ENCODE measurements at places on chromosomes 13 and 19. TPM values are rescaled to one million over a fixed set of nuclear protein-coding genes. Genes with fewer than 3 reads are reported as not detected.

Gene KLK4
- total RNA-seq: not detected

Gene FGF14
- 1.4 TPM for total RNA-seq

Gene PRRG2
- 0.27 TPM for total RNA-seq

Gene SCGB2B2
- 0.09 TPM for total RNA-seq

Gene RFPL4AL1
- not detected for total RNA-seq

Gene PTGER1
- total RNA-seq: 1.9 TPM

Gene ZNF709
- total RNA-seq: 1.4 TPM

Gene KLC3
- total RNA-seq: not detected

Gene PNMA8B
- total RNA-seq: 6.3 TPM

Gene FAM83E
- 0.18 TPM for total RNA-seq

Gene MEIOSIN
- total RNA-seq: not detected

Gene ZNF846
- total RNA-seq: 46.0 TPM

Gene OVOL3
- not detected for total RNA-seq

DNA sequence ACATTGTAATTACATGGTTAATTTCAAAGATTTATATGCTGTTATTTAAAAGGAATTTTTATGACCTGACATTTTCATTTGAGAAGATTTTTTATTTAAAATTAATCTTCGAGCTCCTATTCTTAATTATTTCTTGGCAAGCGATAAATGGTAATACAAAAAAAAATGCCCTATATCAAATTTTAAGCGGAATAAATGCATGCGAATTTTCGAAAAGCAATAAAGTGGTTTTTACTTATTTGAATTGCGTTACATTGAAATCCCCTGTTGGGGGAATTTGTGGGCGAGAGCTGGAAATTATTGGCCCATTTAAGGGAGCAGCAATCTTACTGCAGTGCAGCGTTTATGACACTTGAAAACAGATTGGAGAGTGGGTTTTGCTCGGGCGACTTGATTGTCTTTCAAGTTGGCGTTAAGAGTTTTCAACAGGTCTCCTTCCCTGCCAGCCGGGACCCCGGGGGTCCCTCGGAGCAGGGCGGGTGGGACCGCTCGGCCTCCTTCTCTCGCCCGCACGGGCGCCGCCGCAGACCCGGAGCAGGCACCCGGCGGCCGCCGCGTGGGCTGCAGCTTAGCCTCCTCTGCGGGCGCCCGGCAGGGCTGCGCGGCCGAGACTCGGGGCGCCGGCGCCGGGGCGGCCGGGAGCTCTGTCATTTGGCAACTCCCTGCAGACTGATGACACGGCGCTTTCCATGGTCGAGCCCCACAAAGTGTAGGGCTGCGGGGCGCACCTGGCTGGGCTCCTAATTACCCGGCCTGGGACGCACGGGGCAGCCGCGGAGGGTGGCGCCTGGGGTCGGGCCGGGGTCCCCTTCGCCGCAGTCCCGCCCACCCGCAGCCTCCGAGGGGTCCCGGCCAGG lies 255.1 kb upstream of the SOX21 start:
- peak; percentile 8 for DNase-seq

- no peak for DNase-seq
Measured at GRCh38 chr13:112719016-112719415, 29.2 kb downstream of the ATP11A start.

- no peak for DNase-seq
Measured at GRCh38 chr13:49545661-49546060, 39.7 kb downstream of the RCBTB1 start.

DNA sequence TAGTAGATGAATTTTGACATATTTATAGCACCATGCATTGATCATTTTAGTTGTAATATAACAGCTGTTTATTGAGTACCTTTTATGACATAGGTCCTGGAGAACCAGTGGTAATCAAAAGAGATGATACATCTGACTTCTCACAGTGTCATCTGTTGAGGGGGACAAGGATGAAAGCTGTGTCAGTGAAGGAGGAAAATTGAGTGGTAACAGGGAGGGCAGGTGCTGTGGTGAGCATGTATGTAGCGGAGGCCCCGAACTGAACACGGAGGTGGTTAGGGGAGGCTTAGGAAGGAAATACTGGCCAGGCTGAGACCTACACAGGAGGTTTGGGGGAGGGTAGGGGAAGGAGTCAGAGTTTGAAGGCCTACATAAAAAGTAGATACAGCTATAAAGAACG lies 199.7 kb downstream of the GGACT start:
- DNase-seq: no peak

DNA sequence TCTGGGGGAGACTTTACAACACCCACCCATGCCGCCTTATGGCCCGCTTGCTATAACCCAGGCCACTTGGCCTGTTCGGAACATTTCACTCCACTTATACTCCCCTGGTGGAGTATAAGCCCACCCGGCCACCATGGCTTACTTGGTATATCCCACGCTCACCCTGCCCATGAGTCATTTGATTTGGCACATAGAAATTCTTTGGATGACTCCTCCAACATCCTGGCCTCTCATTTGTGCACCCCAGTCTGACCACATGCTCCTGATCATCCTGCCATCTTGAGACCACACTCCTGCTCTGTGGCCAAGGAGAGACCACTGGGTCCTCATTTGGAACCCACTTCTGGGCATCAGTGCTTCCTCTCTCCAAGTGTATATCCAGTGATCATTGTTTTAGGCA lies 5.2 kb downstream of the SPACA6 start:
- DNase-seq: peak; percentile 30

DNA sequence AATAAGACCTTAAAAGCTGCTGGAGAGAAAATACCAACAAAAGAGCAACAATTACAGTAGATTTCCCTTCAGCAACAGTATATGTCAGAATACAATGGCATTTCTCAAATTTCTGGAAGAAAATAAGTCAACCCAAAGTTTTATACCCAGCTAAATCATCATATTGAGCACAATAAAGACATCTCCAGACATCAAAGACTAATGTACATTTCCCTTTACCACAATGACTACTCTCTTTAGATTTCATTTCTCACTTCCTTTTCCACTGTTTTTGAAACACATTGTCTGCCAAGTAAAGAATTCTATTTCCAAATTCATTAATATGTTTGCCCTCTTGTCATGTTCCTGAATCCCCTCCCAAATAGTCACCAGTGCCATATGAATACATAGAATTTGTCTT lies 111.4 kb downstream of the POU4F1 start:
- no peak for DNase-seq

- no peak for DNase-seq
Measured at GRCh38 chr19:33644284-33644836, 22.6 kb downstream of the CHST8 start.

- DNase-seq: peak; percentile 86
Measured at GRCh38 chr13:44174769-44175425, 198.7 kb upstream of the SERP2 start.

DNA sequence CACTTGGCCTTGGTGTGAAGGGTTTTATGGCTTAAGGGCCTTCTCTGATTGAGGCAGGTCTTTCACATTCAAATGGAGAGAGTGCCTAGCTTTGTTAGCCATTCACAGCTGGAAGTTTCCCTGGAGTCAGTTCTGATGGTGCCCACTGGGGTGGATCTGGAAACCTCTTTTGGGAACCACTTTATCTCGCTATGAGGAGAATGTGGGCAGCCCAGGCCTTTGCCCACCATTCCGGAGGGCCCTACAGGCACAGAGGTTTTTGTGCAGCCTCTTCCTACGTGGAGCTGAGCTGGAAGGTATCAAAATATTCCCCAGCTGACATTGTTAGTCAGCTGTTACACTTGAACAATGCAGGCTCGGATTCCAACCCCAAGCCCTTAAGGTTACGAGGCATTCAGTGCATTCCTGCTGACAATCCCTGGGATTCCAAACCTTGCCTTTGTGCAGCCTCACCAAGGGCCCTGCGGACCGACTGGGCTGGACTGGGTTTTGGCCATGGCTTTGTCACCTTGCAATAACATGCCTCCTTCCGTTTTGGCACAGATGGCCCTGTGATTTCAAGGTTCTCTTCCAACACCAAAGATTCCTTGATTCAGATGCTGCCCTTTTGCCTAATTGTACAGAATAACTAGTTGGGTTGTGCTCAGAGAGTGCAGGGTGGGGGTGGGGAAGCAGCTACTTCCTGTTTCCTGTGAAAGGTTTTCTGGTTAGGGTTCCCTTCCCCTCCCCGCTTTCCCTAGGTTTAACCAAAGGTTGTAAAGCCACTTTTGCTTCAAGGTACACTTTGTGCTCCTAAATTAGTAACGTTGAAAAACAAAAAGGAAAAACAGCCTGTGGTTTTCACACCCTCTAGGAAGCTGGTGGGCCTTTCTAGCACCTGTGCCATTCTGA lies 27.0 kb downstream of the SAE1 start:
- peak; percentile 90 for DNase-seq

DNA sequence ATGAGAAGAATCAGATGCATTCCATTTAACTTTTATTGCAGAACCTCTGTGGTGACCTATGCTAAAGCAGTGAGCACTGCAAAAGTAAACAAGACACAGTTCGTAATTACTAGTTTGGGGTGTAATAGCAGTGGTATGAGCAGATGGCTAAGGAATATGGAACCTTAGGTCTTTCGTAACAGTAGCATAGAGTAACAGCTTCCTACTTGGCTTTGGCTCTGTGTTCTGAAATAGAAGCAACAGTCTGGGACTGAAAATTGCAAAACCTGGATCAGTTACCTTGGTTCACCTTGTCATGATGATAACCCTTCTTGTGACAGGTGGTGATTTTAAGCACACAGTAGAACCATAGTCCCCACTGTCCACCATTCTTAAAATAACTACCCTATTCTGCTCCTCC lies 303.4 kb downstream of the GPC6 start:
- DNase-seq: no peak

- DNase-seq: no peak
Measured at GRCh38 chr13:62176051-62176450, 760.4 kb upstream of the PCDH20 start.

DNA sequence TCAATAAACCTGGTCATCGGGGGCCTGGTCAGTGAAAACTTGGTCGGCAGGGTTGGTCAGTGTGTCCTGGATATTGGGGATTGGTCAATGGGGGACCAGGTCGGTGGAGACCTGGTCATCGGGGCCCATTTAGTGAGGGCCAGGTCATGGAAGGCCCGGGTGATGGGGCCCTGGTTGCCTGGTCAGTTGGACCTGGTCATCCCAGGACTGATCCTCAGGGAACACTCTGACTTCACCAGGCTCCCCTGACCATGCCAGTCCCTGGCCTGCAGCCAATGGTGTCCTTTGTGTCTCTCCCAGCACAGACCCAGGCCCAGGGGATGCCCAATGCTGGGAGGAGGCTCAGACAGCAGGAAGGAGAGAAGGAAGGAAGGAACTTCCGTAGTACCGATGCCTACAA lies 42.1 kb upstream of the TPM4 start:
- no peak for DNase-seq

DNA sequence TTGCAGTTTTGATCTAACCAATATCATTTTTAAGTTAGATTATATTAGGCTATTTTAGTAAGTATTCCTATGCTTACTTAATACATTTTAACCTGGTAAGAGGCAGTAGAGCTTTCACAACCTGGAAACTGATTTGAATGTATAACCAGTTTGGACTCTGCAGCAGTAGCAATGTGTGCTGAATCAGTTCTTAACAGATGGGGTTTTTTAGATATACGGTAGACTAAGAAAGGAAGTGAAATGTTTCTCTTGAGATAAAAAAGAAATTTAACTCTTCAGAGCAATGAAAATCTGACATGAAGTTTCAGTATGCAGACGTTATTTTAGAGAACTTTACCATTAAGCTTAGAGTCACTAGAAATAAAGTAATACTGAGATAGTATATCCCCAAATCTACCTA lies 2.7 kb downstream of the NBEA start:
- DNase-seq: no peak

GRCh38 chr19:55136399-55137102 lies 12.5 kb downstream of the TNNT1 start:
- DNase-seq: no peak

DNA sequence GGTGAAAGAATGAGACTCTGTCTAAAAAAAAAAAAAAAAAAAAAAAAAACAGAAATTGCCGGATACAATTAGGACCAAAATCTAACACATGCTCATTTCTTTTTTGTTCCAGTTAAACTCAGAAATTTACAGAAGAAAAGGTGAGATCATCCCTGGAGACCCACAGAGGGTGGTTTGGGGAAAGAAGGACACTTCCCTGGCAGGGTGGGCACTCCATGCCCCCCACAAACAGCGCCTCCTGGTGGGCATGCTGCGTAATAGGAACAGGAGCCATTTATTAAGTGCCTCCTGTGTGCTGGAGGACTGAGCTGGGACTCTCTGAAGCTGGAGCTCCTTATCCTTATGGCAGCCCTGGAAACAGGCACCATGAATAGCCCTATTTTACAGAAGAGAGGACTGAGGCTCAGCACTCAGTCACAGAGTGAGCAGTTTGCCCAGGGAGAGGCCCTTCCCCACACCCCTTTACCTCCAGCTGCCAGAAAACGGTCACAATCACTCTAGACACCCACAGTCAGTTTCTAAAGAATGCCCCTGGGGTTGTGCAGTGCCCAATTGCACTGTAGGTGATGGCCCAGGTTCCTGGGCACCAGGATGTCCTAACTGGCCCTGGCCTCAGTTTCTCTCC lies 10.1 kb downstream of the C19orf38 start:
- DNase-seq: peak; percentile 32

GRCh38 chr19:14410091-14411051 lies 8.8 kb downstream of the DDX39A start:
- no peak for DNase-seq

- DNase-seq: no peak
Measured at GRCh38 chr13:67554286-67554685, 324.1 kb upstream of the PCDH9 start.

GRCh38 chr13:87837522-87837921 lies 166.4 kb downstream of the SLITRK5 start:
- DNase-seq: no peak

GRCh38 chr13:48648446-48648845 lies 5.3 kb upstream of the CYSLTR2 start:
- DNase-seq: no peak

DNA sequence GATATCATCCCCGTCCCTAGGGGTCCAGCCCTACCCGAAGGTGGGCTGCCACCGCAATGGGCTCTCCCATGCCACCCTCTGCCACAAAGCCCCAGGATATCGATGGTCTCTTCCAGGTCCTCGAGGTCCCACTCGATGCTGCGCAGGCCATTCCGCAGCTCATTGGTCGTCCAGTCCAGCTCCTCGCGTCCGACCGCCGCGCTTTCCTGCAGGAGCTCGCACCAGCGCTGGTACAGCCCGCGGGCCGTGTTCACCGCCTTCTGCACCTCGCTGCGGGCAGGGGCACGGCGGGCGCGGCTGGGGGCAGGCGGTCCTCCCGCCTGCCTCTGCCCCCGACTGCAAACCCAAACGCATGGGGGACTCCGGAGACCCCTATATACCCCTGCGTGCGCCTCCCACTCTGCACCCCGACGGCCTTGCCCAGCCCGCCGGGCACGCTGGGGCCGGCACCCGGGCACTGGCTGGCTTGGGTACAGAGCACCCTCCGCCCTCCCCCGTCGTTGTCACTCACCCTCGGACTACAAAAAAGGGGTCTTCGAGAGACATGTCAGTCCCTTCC lies 468 bp downstream of the STX10 start:
- peak; percentile 34 for DNase-seq

Data from fibroblast of the aortic adventitia (primary cell).